ENCODE measurements at places on chromosomes 12 and 14. TPM values are rescaled to one million over a fixed set of nuclear protein-coding genes. Genes with fewer than 3 reads are reported as not detected.

Gene PLXNC1
- total RNA-seq, result 20.6 TPM

Gene PLBD1
- total RNA-seq, result not detected

Gene CACNA2D4
- 4.5 TPM for total RNA-seq

Gene AHSA1
- total RNA-seq, result 245 TPM
